OCI-LY7 (cell line): ENCODE measurements at places on chromosomes 11 and 22. TPM values are rescaled to one million over a fixed set of nuclear protein-coding genes. Genes with fewer than 3 reads are reported as not detected.

GRCh38 chr11:45961751-45962240, 39.3 kb downstream of the LARGE2 start:
- DNase-seq = no peak

DNA sequence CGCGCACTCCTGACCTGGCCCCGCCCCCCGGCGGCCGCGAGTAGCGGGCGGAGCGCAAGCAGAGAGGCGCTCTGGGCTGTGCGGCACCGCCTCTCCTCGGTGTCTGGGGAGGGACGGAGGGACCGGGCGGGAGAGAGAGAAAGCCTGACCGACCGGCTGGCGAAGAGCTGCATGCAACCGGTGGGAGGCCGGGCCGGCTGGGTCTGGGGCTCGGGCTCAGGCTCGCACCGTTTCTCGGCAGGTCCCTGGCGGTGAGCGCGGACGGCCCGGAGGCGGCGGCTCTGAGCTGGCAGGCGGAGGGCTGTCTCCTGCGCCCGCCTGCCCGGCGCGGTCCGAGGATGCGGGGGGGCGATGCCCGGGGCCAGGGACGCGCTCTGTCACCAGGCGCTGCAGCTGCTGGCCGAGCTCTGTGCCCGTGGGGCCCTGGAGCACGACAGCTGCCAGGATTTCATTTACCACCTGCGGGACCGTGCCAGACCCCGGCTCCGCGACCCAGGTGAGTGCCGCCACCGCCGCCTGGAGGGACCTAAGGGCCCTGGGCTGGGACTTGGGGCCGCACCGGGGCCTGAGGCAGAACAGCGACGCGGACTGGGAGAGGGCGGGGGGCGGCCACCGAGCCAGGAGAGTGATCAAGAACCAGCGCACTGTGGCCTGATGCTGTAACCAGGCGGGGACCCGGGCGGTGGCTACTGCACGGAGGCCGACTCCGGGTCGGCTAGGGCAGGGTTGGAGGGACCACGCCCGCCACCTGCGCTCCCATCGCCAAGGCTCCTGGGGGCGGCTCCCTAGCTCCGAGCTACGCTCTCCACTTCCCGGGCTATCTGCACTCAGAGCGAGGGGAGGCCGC, at the start of gene SYT9:
SYT9 (plus strand) TSS at position 69 of the 847 bp plus-strand sequence; CDS start at position 352, 283 bp downstream.
- no peak for DNase-seq

DNA sequence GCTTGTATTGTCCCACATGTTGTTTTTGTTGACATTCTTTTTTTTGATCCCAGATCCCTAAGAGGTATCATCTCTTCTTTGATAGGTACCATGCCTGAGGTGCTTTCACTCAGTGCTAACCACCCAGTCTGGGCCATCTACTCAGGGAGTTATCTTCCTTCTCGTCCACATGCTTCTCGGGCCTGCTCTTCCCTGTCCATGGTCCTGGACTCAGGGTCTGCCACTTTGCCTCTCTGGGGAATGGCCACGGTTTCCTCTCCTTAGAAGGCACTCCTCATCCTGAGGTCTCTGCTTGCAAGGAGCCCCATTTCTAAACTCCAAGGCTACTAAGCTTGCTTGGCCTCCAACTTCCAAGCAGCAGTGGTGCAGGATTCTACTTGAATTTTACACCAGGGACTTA, 227.0 kb upstream of the NCAM1 start:
- no peak for DNase-seq

DNA sequence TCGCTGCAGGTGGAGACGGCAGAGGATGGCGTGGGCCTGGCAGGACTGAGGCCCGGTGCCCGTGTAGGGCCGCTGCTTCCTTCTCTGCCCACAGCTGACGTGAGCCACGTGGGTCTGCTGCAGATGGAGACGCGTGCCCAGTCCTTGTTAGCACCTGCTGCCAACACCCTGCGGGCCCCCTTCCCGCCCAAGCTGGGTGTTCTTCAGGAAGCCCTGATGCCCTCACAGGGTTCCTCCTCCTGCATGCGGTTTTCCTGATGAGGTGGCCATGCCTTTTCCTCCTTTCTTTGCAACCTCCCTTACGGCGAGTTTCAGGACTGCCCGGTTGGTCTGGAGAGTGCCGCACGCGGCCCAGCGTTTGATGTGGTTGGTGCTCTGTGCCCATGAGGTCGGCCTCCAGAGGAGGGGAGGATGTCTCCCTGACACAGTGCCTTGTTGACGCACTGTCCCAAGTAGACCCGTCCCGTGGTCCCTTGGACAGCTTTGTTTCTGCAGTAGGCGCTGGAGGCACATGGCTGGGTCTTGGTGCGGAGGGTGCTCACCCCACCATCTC, 44.7 kb downstream of the AP2A2 start:
- DNase-seq = no peak

DNA sequence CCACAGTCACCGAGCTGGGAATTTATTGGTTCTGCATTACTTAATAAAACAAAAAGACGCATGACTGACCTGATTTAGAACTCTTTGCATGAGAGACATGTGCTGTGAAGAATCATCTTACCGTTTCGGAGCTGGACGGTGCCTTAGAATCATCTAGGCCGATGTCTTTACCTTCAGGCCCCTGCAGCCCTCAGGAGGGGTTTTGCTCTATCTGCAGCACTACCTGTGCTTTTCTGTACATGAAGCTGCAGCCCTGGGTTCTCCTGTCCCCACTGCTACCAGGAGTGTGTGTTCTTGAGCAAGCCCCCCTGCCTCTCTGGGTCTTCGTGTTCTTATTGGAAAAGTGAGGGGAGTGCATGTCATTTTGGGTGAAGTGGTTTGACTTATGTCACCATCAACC, 94.0 kb upstream of the OR4B1 start:
- no peak for DNase-seq

The ANGPTL5 gene
- not detected in 2 replicates for total RNA-seq

The UPK3A gene
- total RNA-seq = not detected in 2 replicates

The SLC22A12 gene
- total RNA-seq = not detected in 2 replicates
